Mesothelial cell of epicardium (in vitro differentiated cells): ENCODE measurements at places on chromosomes 4 and X.
A peak's percentile ranks its signal among the peaks of the same experiment; 100 is the strongest.

- peak; percentile 29 for DNase-seq
These were observed 21.7 kb upstream of the FAM156A start for GRCh38 chrX:52979993-52980392.

- DNase-seq, result no peak
These were observed 74.8 kb downstream of the FREM3 start for GRCh38 chr4:143625632-143626031.

DNA sequence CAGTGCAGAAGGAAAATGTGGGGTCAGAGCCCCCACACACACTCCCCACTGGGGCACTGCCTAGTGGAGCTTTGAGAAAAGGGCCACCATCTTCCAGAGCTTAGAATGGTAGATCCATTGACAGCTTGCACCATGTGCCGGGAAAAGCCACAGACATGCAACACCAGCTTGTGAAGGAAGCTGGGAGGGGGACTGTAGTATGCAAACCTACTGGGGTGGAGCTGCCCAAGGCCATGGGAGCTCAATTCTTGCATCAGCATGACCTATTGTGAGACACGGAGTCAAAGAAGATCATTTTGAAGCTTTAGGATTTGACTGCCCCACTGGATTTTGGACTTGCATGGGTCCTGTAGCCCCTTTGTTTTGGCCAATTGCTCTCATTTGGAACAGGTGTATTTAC, 142.8 kb upstream of the ARHGEF9 start:
- DNase-seq, result no peak

DNA sequence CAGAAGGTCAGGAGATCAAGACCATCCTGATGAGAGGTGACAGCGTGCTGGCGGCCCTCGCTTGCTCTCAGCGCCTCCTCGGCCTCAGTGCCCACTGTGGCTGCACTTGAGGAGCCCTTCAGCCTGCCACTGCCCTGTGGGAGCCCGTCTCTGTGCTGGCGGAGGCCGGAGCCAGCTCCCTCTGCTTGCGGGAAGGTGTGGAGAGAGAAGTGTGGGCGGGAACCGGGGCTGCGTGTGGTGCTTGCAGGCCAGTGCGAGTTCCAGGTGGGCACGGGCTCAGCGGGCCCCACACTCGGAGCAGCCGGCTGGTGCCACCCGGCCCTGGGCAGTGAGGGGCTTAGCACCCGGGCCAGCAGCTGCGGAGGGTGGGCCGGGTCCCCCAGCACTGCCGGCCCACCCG, 286.9 kb downstream of the RAPGEF2 start:
- DNase-seq, result no peak

GRCh38 chr4:109978704-109979454, 66.2 kb downstream of the EGF start:
- no peak for DNase-seq

- DNase-seq, result no peak
These were observed 12.0 kb downstream of the FTSJ1 start for GRCh38 chrX:48488034-48488433.

DNA sequence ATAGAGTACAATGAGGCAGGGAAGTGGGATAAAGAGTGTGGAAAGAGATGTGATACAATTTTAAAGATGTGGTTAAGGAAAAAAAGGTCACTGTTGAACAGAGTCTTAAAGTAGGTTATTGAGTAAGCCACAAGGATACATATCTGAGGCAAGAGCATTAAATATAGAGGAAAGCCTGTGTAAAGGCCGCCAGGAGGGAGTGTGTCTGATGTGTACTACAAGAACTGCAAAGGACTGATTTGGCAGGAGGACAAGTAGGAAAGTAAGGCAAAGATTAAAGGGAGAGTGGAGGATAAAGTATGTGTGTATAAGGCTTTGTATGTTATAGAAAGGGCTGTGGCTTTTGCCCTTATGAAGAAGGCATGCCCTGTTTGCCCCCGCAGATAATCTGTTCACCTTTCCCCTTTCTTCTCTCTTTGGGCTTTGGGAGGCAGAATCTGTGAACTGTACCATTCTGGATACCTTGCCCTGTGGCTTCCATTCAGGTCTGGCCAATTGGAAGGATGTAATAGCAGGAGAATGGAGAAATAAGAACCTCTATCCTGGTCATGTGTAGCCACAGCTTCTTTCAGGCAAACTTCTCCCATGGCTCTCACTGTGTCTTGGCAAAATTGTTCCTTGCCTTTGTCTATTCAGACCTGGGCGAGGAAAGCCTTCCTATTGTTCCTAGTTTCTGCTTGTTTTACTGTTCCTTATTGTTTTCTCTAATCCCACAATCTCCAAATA, 68.9 kb upstream of the FAM47B start:
- no peak for DNase-seq

DNA sequence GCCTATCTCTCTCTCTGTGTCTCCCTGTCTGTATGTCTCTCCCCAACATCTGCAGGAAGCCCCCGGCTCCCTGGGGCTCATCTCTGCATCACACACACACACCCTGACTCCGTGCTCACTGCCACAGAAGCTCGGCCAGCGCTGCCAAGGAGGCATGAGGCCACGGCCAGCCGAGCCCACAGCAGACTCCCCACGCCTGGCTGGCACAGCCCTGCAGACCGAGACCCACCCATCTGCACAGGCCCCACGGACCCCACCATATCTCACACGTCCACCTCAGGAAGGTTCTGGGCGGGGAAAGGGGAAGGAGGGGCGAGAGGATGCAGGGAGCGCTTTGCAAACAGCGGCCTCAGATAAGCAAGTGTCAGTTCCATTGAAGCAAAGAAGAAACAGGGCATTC, 28.5 kb upstream of the SLC25A6 start:
- no peak for DNase-seq

GRCh38 chr4:149166876-149167275, 648.8 kb downstream of the IQCM start:
- DNase-seq, result no peak

- DNase-seq, result no peak
These were observed 36.5 kb upstream of the PPM1K start for GRCh38 chr4:88320780-88321373.
